ENCODE measurements at places on chromosomes 6 and 20. TPM values are rescaled to one million over a fixed set of nuclear protein-coding genes. Genes with fewer than 3 reads are reported as not detected.

Gene HCRTR2
- not detected for total RNA-seq

Gene MEI4
- total RNA-seq, result not detected

Gene TMC2
- total RNA-seq, result not detected

Gene BIRC7
- total RNA-seq, result not detected

Gene BHLHE23
- total RNA-seq, result not detected

Gene BTN1A1
- not detected for total RNA-seq

Gene FOXP4
- 4.6 TPM for total RNA-seq

Gene ENPP4
- total RNA-seq, result 1.9 TPM

Gene STX11
- 4.8 TPM for total RNA-seq

Gene UQCC2
- total RNA-seq, result 48.7 TPM

Gene TREML1
- not detected for total RNA-seq

Gene KDM1B
- 12.2 TPM for total RNA-seq

Gene VWA7
- not detected for total RNA-seq

Gene RBM24
- total RNA-seq, result 60.7 TPM

Gene RALGAPA2
- 10.0 TPM for total RNA-seq

Gene NKAIN4
- not detected for total RNA-seq

Gene BMP2
- total RNA-seq, result 1.0 TPM

Gene PRR18
- total RNA-seq, result not detected

Gene SLC16A10
- total RNA-seq, result 0.63 TPM

Gene TBX18
- 26.1 TPM for total RNA-seq

Gene PCSK2
- not detected for total RNA-seq

Gene TINAG
- total RNA-seq, result 0.29 TPM

Gene MUC22
- not detected for total RNA-seq

Gene LINC00237
- not detected for total RNA-seq

Gene CAGE1
- not detected for total RNA-seq

Measured in LHCN-M2 (cell line).